Cortex of kidney (tissue), 1 donor: ENCODE measurements at places on chromosomes 7 and 10.

DNA sequence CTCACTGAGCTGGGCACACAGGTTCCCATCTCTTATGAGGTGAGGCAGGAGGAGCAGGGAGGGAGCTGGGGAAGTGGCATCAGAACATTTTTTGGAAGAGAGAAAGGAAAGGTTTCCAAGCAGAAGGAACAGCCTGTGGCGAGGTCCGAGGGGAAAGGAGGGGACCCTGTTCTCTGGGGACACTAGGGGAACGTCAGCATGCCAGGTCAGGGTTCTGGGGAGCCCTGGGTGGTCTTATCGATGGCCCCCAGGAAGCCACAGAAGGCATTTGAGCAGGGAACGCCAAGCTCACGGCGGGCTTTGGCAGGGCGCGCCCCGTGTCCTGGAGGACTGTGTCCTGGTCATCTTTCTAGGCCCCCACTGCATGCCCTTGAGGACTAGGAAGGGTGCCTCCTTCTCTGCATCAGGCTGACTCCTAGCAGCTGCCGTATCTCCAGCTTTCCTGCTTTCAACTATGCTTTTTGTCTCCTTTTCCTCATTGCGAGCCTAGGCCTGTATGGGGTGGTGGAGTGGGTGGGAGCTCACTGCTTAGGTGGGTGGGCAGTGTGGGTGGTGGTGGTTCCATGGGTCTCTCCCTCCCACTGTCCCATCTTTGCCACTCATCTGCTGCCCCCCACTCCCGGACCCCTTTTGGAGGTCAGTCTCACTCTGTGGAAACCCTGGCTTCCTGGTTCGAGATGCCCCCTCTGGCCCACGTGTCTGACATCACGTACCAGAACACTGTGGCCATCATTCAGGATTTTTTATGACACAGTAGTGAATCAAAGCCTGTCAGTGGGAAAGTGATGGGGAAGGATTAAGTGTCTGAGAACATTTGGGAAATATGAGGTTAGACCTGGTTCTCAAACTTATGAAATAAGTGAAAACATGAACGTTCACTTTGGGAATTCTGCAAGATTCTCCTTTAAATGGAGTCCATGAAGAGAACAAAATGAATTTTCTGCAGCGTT lies 89.1 kb downstream of the CUX1 start:
- no peak for DNase-seq

GRCh38 chr7:47737601-47738000 lies 155.7 kb upstream of the TNS3 start:
- DNase-seq = no peak

- no peak for DNase-seq
These were observed 5.4 kb downstream of the BRI3 start for GRCh38 chr7:98286701-98287485.

- no peak for DNase-seq
These were observed 87.4 kb downstream of the ZNF467 start for GRCh38 chr7:149686011-149686410.

DNA sequence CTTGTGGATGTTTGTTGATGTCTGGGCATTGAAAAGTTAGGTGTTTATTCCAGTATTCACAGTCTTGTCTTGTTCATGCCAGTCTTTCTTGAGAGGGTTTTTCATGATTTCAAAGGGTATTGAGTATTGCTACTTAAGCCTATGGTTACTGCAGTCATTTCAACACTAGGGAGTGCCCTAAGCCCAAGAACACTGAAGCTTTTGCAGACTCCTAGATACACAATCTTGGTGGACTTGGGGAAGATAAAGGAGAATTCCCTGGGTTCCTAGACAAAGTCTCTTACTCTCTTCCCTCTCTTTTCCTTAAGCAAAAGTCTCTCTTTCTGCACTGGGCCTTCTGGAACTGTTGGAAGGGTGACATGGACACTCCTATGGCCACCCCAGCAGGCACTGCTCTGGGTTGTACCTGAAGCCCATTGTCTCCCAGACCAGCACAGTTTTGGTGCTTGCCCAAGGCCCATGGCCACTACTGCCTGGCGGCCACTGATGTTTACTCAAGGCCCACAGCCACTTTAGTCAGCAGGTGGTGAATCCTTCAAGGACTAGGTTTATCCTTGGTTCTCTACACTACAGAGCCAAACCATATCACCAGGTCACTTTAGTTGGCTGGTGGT lies 24.9 kb downstream of the SAMD9 start:
- no peak for DNase-seq

GRCh38 chr7:157139111-157139809 lies 534 bp downstream of the UBE3C start:
- no peak for DNase-seq

DNA sequence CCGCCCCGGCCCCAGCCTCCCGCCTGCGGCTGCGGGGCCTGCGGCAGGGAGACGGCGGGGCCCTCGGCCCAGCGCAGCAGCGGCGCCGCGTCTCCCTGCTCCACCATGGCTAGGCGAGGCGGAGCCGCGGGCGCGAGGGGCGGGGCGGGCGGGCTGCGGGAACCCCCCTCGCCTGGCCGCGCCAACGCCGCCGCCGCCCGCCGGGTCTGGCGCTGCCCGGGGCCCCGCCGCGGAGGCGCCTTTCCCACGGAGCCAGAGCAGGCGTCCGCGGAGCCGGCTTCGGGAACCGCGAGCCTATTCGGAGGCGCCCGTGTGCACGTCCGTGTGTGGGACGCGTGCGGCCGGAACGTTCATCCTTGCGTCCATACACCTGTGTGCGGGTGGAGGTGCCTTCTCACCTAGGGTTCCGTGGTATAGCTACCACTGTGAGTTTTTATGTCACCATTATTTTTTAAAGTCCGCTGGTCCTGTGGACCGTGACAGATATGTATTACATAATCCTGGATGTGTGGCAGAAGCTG lies at the start of gene DENND11:
TSS of gene DENND11 (minus strand) at position 120 of the 521 bp plus-strand sequence. CDS start at position 107, 13 bp downstream.
- DNase-seq = no peak

GRCh38 chr7:98167653-98168052 lies 43.6 kb upstream of the BHLHA15 start:
- no peak for DNase-seq

GRCh38 chr10:101766753-101767599 lies 8.9 kb downstream of the FGF8 start:
- DNase-seq = no peak

DNA sequence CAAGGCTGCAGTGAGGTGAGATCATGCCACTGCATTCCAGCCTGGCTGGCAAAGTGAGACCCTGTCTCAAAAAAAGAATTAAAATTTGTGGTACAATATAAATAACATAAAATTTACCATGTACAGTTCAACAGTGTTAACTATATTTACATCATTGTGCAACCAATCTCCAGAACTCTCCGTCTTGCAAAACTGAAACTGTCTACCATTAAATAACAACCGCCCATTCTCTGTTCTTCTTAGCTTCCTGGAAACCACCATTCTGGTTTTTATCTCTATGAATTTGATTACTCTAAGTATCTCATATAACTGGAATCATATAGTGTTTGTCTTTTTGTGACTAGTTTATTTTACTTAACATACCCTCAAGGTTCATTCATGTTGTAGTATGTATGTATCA lies 167.6 kb downstream of the AUTS2 start:
- DNase-seq = no peak

- no peak for DNase-seq
These were observed 41.4 kb downstream of the EPHB4 start for GRCh38 chr7:100785878-100786277.

GRCh38 chr7:23469961-23470250 lies 385 bp downstream of the IGF2BP3 start:
- no peak for DNase-seq

- DNase-seq = no peak
These were observed 153.2 kb upstream of the FZD8 start for GRCh38 chr10:35795131-35795824.

- DNase-seq = no peak
These were observed 18.0 kb downstream of the ZNF37A start for GRCh38 chr10:38112159-38112558.

DNA sequence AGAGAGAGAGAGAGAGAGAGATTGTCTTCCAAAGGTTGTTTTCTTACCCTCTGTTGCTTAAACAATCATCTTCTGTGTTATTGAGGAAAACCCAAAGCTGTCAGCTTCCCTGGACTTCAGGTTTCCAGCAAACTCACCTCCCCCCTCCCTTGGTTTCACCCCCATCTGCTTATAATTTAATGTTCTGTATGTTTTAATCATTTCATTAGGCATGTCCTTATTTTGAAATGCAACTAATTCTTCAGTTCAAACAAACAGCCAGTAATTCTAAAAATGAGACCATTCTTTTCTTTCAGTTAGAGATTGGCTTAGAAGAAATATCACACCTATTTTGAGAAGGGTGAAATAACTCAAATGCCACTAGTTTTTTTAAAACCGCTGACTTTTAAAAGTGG lies 102.9 kb downstream of the FAM204A start:
- DNase-seq = no peak

DNA sequence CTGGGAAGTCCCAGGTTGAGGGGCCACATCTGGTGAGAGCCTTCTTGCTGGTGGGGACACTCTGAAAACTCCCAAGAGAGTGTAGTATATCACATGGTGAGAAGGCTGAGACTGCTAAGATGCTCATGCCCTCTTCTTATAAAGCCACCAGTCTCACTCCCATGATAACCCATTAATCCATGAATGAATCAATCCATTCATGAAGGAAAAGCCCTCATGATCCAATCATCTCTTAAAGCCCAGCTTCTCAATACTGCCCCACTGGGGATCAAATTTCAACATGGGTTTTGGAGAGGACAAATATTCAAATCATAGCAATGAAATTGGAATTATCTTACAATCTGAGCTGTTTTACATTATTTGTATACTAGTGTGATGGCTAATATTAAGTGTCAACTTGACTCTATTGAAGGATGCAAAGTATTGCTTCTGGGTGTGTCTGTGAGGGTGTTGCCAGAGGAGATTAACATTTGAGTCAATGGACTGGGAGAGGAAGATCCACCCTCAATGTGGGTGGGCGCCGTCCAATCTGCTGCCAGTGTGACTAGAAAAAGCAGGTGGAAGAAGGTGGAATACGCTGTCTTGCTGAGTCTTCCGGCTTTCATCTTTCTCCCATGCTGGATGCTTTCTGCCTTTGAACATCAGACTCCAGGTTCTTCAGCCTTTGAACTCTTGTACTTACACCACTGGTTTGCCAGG lies 14.3 kb upstream of the UBE2D1 start:
- no peak for DNase-seq

- DNase-seq = no peak
These were observed 12.8 kb upstream of the JMJD1C start for GRCh38 chr10:63478564-63478963.

GRCh38 chr7:3860932-3861331 lies 559.9 kb downstream of the SDK1 start:
- DNase-seq = no peak

DNA sequence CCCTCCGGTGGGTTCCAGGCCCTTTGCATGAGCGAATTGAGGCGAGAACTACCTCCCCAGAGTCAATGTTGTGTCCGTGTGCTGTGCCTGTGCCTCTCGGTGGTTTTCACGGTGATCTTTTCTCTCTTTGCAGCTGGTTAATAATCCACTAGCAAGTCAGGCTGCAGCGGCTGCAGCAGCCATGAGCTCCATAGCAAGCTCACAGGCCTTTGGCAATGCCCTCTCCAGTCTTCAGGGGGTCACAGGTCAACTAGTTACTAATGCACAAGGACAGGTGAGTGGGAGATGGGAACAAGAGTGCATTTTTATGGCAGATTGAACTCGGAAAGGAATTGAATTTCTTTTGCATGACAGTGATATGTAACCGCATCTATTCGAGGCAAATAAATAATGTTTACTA lies 159.7 kb upstream of the YAE1 start:
- DNase-seq = no peak

DNA sequence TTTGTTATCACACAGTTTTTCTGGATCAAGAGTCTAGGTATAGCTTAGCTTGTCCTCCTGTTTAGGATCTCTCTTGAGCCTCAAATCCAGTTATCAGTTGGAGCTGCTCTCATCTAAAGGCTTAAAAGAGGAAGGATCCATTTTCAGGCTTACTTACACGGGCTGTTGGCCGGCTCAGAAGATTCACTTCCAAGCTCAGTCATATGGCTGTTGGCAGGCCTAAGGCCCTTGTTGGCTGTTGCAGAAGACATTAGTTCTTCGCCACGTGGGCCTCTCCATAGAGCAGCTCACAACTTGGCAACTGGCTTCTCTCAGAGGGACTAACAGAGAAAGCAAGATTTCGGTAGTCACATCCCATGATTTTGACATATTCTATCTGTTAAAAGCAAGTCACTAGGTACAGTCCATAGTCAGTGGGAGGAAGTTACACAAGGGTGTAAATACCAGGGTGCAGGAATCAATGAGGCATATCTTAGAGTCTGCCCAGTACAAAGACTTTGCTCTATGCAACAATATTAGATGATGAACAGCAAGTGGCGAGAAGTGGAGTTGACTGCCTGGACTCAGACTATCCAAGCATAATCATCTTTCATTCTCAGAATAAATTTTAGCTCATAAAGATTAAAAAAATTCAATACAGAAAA lies 280.1 kb upstream of the MBL2 start:
- no peak for DNase-seq

GRCh38 chr10:131621784-131622624 lies 278.8 kb upstream of the PPP2R2D start:
- no peak for DNase-seq

GRCh38 chr10:98100476-98100875 lies 34.0 kb upstream of the R3HCC1L start:
- DNase-seq = no peak

- no peak for DNase-seq
These were observed 683 bp downstream of the MACROH2A2 start for GRCh38 chr10:70053218-70053840.

DNA sequence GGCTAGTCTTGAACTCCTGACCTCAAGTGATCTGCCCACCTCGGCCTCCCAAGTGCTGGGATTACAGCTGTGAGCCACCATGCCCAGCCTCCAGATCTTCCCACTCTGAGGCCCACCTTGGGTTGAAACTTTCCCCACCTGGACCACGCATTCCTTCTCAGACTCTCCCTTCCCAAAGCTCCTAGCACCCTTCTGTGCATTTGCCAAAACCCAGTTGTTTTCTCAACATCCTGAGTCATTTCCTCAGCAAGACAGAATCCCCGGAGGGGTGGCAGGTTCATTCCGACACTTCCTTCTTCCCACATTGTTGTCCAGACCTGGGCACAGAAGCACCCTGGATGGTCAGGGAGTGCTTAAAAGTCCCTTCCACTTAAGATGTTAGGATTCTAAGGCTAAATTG lies 28.9 kb downstream of the BAG3 start:
- no peak for DNase-seq

DNA sequence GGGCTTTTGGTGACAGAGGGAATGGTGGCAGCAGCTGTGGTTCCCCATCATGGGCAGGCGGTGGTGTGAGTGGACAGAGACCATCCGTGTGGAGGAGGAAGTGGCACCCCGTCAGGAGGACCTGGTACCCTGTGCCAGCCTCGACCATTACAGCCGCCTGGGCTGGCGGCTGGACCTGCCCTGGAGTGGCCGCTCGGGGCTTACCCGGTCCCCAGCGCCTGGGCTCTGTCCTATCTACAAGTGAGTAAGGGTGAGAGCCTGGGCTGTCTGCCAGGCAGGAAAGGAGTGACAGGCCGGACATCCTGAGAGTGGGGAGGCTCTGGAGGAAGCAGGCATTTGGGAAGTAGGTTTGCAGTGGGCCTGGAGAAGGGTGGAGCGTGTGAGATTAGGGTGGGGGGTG lies 2.9 kb upstream of the ZNF467 start:
- no peak for DNase-seq

GRCh38 chr10:111954386-111954785 lies 229.2 kb downstream of the GPAM start:
- DNase-seq = no peak

- no peak for DNase-seq
These were observed 26.6 kb downstream of the ESYT2 start for GRCh38 chr7:158802535-158803366.

- no peak for DNase-seq
These were observed 248.3 kb downstream of the ADARB2 start for GRCh38 chr10:1488970-1489548.

- DNase-seq = no peak
These were observed 71.9 kb downstream of the WDR37 start for GRCh38 chr10:1128115-1128514.
